ENCODE measurements at places on chromosomes 1 and 21.
A peak's percentile ranks its signal among the peaks of the same experiment; 100 is the strongest.

DNA sequence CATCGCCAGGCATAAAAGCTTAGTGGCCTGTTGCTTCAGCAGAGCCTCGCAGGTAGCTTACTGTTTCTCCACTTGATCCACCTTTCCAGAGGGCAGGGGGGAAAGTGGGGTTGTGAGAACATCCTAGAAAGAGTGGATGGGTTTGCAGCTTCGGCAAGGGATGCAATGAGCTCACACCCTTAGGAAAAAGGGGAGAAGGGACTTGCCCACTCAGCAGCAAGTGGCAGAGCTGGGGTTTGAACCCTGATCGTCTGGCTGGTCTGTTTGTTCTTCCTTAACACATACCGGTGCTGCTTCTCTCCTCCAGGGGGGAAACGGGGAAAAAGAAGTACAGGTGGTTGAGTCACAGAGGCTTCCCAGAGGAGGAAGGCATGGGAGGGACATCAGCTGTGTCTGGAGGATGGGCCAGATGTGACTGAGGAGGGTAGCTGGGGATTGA is 1.0 kb downstream of the TMEM201 start:
- DNase-seq, result no peak

DNA sequence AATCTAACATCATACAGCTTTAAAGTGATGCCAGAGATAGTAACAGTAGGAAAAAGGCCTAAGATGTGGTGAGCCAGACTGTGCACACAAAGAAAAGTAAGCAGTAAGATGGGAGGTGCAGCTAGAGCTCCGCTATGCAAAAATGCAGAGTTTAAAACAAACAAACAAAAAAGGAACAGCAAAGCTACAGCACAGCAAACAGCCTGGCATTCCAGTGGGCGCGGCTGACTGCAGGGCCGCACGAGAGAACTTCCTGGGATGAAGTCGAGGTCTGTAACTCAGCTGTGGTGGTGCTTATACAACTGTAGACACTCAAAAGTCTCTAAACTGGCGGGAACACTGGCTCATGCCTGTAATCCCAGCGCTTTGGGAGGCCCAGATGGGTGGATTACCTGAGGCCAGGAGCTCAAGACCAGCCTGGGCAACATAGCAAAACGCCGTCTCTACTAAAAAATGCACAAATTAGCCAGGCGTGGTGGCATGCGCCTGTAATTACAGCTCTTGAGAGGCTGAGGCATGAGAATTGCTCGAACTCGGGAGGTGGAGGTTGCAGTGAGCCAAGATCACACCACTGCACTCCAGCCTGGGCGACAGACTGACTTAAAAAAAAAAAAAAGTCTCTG is 30.1 kb downstream of the PRDM15 start:
- no peak for DNase-seq

DNA sequence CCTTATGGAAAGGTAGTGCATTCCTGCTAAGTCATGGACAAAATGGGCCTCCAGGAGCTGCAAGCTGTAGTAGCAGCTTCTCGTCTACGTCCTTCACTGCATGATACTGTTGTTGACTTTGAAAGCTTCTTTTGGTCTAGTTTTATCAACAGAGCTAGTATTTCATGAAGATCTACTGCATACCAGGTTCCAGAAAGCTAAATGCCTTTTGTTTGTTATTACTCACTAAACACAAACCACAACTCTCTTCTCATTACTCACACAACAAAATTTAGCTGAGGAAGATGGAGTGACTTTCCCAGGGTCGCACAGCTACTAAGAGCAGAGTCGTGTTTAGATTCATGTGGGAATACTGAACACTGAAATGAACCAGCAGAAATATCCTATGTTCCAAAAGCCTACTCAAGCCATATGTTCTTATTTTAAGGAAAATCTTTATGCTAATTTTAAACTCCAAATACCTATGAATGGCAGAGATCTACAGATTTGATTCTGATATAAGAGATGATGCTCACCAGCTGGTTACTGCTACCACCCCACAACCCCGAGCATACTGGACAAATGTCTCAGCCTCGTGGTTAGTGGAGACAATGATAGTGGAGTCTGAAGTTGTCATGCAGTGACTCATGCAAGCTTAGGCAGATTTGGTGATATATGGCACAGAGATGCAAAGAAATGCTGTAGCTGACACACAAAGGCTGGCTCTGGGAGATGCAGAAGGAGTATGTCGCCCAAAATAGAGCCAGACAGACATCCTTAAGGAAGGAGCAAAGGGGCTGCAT is 20.6 kb downstream of the PGBD2 start:
- no peak for DNase-seq

- DNase-seq, result peak; percentile 24
Observed at GRCh38 chr1:67053535-67053784, 488 bp downstream of the SLC35D1 start.

DNA sequence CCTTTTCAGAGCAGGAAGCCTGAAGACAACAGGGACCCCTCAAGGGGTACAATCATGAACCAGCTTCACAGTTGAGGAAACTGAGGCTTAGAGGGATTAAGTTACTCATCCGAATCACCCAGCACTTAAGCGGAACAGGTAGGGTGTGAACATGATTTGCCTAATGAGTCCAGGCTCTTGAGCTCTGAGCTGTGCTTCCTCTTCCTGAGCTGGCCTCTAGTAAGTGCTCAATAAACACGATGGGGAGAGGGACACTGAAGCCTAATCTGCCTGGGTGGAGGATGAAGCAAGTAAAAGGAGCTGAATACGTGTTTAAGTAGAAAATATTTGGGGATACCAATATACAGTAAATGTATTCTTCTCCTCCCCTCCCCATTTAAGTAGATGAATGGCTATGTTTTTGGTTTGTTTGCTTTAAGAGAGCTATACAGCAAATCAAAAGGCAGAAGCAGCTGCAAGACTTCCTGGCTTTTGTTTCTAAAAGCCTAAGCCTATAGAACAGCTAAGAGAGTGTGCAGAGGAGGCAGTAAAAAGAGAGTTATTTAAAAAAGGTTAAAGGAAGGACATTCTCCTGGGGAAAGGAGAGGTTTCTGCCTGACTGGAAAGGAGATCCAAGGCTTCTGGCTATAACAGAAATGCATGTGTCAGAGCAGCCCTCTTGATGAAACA is 20.5 kb downstream of the STPG1 start:
- no peak for DNase-seq

DNA sequence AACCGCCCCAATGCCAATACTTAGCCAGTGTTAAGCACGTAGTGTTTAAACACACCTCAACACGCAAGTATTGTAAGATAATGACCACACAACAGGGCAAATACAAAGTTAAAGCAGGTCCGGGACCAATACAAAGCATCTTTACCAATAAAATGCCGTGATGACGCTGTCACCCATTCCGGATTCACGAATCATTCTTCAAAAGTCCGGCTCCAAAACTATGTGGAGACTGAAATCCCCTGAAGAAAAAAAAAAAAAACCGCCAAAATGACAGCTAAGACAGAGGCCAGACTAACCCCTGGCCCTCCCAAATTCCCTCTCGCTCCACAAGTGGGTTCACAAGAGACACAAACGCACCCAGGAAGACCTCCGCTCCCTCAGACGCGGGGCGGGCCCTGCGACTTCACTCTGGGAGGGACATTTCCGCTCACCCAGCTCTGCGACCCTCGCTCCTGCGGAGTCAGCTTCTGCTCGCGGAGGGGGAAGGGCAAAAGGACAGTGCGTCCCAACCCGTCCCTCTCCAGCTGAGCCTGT is 625 bp upstream of the DARS2 start:
- peak; percentile 7 for DNase-seq

GRCh38 chr1:217370757-217371156 is 260.1 kb downstream of the GPATCH2 start:
- DNase-seq, result no peak

DNA sequence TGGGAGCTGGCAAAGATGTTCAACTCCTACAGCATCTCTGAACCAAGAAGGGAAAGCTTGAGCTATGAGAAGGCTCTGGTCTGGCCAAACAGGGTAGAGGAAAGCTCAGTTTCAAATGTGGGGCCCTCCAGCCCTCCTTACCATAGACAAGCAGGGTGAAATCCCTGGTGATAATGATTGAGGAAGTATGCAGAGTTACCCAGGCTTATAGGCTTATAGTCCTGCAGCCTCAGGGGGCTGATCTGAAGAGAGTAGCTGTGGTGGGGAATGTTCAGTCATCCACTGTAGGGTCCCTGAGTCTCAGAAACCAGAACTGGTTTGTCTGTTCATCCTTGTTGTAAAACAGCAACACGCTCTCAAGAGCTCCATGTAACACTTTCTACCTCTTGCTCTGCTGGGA is 19.8 kb upstream of the LY9 start:
- DNase-seq, result no peak
